Activated CD8-positive, alpha-beta T cell treated with anti-CD3 and anti-CD28 coated beads for 36 hours (primary cell): ENCODE measurements at places on chromosomes 2 and 18. TPM values are rescaled to one million over a fixed set of nuclear protein-coding genes. Genes with fewer than 3 reads are reported as not detected.

GRCh38 chr18:59736061-59736460 is 38.8 kb upstream of the CCBE1 start:
- H3K36me3 ChIP-seq, result no peaks in the 10 kb centered on the region
- H3K4me1 ChIP-seq, result no peaks in the 10 kb centered on the region
- no peak overlapping the region for H3K4me3 ChIP-seq
- DNase-seq, result no peak
- no peaks in the 10 kb centered on the region for H3K27me3 ChIP-seq

The GAREM2 gene
- 2.2 TPM for total RNA-seq

The ADD2 gene
- 24.5 TPM for total RNA-seq

The CDH2 gene
- total RNA-seq, result not detected
